ENCODE measurements at places on chromosomes 4 and X.

DNA sequence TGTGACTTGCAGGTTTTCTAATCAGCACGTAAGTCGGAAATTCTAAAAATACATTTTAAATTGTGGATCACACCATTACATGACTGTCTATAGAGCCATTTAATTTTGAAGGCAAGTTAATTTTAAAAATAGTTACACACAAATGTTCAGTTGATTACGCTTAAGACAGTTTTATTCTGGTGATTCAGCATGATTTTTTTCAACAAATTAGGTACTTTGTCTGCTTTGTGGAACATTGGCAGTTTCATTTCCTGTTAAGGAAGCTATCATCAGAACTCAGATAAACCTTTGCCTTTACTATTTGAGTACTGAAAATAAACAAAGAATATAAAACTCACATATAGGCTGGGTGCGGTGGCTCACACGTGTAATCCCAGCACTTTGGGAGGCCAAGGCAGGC lies 19.5 kb downstream of the SAT1 start:
- DNase-seq: no peak

DNA sequence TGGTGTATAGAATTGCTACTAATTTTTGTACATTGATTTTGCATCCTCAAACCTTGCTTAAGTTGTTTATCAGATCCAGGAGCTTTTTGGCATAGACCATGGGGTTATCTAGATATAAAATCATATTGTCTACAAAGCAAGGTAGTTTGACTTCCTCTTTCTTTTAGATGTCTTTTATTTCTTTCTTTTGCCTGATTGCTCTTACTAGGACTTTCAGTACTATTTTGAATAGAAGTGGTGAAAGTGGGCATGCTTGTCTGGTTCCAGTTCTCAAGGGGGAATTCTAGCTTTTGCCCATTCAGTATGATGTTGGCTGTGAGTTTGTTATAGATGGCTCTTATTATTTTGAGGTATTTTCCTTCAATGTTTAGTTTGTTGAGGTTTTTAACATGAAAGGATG lies 187.9 kb upstream of the LCORL start:
- DNase-seq: no peak

- no peak for DNase-seq
Observed at GRCh38 chrX:69307756-69308155, 142.5 kb upstream of the PJA1 start.

GRCh38 chr4:109434007-109434971 lies 674 bp downstream of the SEC24B start:
- DNase-seq: peak; percentile 21

DNA sequence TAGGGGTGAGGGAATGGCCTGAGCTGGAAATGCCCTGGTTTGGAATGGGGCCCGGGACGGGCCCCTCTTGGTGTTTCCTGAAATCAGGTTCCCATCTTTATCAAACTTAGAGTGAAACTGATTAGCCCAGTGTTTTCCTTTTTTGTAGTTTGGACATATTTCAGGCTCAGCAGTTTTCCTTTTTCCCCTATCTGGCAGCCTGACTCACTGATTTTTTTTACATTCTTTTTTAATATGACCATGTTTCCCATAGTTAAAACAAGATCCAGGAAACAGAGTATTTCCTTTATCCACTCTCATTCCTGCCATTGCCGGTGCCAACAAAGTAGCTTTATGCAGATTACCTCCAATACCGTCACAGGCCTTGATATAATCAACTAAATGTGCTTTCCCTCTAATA lies 20.5 kb upstream of the C4orf17 start:
- no peak for DNase-seq

DNA sequence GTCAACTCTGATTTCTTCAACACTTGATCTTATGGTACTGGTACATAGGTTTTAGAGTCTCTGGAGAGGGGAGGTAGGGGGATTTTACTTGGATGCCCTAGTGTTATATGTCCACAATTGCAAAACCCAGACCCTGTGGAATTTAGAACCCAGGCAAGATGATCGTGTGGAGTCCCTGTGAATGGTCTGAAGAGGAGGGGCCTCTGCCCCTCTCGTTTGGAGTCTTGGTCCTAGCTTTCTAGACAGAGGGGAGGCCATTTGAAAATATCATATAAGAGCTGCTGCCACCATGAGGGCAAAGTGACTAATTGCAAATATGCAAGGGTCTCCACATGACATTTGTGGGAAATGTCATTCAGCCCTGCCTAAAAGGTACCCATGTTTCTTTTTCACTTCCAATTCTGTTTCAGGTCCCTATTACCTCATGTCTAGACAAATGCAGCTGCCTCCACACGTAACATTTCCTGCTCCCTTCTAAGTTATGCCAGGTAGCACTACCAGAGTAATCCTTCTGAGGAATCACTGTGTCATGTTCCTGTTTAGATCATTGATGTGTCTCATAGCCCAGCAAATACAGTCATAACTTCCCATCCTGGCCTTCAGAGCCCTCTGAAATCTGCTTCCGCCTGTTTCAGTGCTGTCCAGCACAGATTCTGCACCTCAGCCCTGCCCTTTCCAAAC lies 126.8 kb downstream of the KLHL8 start:
- DNase-seq: peak; percentile 64

- DNase-seq: no peak
Observed at GRCh38 chr4:83189631-83190136, 75.2 kb upstream of the PLAC8 start.

DNA sequence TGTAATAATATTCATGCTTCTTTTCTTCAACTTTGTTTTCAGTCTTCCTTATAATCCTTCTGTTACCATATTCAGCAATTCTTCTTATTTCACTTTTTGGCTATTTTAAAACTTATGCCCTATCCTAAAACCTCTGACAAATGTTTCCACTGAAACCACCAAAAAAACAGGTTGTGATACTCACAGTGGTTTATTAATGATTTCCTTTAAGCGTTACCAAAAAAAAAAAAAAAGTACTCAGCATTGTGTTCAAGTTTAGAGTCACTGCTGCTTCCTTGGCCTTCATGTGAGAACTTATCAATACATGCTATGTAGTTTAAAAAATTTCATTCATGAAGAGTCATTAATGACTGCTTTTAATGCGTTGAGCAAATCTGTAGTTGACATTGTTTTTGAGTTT lies 35.4 kb upstream of the UGT2A3 start:
- no peak for DNase-seq

DNA sequence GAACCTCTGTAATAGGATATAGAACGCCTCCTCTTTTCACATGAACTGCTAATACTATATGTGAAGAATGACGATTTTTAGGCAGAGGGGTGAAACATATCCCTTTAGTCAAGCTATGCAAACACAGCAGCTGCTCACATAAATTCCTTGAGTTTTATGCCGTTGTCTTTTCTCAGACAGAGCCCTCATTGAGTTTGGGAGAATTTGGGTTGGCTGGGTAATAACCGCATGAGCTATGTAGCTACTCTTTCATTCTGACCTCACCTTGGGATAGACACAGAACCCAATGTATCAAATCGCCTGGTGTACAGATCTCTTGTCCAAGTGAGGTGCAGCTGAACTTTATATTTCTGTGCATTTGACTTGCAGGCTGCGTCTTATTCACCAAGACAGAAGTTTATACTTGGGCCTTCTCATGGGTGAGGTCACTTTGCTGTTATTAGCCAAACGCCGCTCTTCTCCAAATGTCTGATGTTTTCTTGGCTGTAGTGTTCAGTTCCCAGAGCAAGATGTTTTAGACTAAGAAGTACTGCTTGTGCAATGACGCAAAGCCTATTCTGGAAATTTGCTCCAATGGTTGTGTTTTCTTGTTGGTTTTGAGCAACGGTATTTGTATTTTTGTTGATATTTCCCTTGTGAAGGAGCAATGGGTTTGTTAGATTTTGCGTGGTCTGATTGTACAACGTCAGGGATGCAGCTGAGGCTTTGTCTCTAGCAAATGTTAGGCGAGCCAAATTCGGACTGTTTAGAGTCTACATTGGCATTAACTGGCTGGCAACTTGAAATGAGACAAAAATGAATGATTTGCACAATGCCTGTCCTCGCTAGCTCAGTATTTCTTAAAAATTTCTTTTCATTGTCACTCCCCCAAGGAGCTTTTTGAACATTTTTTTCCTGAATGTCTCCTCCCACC lies 11.2 kb upstream of the SPARCL1 start:
- no peak for DNase-seq

DNA sequence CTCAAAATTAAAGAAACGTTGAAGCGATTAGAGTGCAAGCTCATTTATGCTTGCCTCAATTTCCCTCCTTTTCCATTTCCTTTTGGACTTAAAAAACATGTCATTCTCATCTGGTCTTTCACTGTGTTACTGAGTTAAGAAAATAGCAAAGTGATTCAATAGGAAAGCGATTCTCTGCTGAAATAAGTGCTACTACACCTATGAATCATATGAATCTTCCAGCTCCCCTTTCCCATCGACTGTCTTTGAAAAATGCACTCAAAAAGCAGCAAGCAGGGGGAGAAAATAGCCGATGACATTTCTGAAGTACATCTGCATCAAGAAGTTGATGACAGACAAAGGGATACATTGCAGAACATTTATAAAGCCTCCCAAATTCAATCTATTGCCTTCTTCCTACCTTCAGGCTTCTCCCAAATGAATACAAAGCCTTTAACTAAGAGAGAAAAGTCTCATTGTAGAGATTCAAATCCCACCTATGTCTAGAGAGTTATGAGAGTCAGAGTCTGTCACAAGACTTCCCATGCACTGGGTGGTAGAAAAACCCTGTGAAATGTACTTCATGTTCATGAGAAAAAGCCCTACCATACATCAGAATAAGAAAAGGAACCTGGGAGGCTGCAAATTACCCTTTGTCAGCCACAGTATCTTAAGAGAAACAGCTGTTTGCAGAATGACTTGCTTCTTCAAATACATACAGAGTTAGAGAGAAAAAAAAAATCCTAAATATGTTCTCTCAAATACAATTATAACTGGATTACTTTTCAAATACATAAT lies 78.9 kb downstream of the MBNL3 start:
- no peak for DNase-seq

DNA sequence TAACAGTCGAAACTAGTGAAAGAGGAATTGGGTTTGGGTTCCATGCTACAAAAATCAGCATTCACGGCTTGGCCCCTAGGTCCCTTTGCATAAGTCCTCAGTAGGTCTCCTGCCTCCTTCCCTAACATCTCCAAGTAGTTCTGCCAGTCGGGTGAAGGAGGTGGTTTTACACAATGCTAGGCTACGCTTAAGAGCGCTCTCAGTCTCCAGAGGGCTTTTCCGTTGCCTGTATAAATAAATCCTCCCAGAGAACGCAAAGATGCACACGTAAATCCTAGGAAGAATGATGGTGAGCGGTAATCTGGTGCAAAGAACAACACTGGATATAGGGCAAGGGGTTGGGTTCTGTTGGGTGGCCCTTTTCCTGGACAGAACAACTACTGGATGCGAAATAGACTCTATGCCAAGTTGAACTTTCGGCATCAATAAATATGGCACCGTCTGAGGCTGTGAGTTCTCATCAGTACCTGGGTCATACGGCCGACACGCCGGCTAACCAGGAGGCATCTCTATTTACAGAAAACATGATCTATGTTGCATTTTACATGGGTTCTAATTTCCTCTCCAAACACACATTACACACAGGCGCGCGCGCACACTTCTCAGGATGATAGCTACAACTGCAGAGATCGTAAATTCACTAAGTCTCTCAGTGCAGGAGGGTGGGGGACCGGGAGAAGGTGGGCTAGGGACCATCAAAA lies 1.3 kb downstream of the CAMK2D start:
- peak; percentile 42 for DNase-seq

DNA sequence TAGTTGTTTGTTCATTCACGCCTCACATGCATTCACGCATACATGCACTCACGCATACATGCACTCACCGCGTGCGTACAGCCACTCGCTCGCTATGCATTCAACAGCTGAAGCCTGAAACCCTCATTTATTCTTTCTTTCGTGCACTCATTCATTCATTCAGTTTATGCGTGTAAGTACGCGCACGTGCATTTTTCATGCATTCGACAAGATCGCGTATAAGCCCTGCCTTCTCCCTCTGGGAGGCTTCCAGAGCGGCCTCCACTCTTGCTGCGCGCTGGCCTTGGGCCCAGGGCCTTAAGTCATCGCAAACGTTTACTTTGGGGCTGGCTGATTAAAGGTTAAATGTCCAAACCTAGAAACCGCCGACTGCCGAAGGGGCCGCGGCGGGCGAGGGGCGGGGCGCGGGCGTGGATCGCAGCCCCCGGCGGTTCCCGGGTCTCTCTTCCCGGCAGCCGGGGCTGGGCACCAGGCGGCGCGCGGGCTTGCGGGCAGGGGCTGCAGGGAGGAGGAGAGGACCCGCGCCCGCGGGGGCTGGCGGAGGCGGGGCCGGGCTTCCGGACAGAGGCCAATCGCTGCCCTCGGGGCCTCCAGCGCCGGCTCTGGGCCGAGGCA lies at the start of gene GYG2:
TSS of gene GYG2 (plus strand) at position 587 of the 615 bp plus-strand sequence. CDS start 1,259 bp downstream, outside the sequence.
- DNase-seq: no peak

DNA sequence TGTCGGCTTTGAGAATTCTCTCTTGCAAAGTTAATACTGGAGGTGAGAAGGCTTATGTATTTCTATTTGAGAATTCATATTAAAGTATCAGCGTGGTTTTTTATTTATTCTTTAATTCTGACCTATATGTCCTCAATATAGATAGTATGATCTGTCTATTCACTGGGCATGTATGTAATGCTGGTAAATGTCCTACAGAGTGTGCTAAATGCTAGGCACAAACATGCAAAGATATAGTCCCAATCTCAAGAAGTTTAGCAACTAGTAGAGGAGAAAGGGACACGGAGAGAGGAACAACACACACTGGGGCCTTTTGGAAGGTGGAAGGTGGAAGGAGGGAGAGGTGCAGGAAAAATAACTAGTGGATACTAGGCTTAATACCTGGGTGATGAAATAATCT lies 11.0 kb upstream of the BMPR1B start:
- no peak for DNase-seq

DNA sequence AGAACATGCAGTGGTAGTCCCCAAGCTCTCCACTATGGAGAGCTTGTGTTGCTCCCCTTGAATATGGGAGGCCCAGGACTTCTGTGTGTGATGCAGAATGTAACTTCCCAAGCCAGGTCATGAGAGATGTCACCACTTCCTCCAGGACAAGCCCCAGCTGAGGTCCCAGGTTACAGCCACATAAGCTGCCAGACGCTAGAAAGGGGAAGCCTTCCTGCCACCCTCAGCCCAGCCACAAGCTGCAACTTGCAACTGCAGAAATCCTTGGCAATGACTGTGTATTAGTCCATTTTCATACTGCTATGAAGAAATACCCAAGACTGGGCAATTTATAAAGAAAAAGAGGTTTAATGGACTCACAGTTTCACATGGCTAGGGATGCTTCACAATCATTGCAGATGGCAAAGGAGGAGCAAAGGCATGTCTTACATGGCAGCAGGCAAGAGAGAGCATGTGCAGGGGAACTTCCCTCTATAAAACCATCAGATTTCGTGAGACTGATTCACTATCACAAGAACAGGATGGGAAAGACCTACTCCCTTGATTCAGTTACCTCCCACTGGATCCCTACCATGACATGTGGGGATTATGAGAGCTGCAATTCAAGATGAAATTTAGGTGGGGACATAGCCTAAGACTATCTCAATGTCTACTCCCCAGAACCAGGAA lies 91.5 kb upstream of the DHX15 start:
- no peak for DNase-seq

- no peak for DNase-seq
Observed at GRCh38 chr4:133801883-133802282, 399.7 kb downstream of the PABPC4L start.

DNA sequence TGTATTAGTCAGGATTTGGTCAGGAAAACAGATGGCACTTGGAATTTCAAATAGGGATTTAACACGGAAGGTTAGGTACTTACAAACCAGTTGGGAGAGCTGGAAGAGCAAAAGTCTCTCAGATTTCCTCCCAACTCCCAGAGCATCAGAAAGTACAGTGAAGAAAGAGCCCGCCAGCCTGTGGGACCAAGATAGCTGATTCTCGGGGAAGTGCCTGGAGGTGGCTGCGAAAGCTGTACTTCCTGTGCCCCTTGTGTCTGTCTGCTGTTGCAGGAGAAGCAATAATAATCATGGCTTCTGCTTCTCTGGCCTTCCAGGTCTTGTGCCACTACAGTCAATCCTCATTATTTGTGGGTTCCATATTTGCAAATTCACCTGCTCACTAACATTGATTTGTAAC lies 221.0 kb upstream of the BCOR start:
- no peak for DNase-seq
